Neural crest cell (in vitro differentiated cells): ENCODE measurements at places on chromosomes 3 and 15. TPM values are rescaled to one million over a fixed set of nuclear protein-coding genes. Genes with fewer than 3 reads are reported as not detected.

- no peaks in the 10 kb centered on the region for H3K27me3 ChIP-seq
- no peak overlapping the region for H3K4me3 ChIP-seq
- peaks cover 11% of the 10 kb centered on the region for H3K4me1 ChIP-seq
- H3K36me3 ChIP-seq = no peaks in the 10 kb centered on the region
- H3K27ac ChIP-seq = peak overlapping the region; percentile 75
Measured at GRCh38 chr3:105959851-105960250, 91.0 kb upstream of the CBLB start.

DNA sequence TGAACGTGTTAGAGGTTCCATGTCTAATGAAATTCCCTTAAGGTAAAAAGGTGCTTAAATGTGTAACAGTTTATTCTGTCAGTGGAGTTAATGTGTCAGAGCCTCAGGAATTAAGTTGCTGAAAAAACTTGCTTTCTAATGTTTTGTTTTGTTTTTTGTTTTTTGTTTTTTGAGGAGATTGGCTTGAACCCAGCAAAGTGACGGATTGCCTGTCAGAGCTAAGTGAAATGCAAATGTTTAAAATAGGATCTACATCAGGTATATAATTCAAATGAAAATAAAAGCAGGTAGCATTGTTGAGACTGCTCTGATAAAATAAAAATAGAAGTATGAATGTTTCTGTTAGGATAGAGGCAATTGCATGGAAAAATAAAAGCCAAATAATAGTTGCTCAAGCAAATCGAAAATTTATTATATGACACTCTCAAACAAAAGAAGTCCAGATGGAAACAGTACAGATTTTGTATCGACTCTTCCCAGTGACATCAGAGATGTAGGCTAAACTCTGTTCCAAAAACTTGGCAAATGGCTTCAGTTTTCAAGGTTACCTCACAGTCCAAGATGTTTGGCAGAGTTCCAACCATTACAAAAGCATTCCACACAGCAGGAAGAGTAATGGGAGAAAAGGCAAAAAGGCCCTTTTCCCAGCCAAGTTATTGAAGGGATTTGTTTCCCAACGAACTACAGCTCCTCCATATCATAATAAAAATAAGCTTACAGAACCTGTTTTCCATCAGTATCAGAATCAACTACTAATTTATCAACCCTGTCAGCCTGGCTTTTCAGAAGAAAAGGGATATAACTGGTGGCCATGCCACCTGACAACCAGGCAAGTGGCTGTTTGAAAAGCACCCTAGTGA is 291.0 kb downstream of the TBL1XR1 start:
- H3K36me3 ChIP-seq = no peaks in the 10 kb centered on the region
- H3K4me3 ChIP-seq = no peak overlapping the region
- no peak overlapping the region for H3K27ac ChIP-seq
- no peaks in the 10 kb centered on the region for H3K4me1 ChIP-seq
- no peak for DNase-seq

- no peaks in the 10 kb centered on the region for H3K36me3 ChIP-seq
- no peaks in the 10 kb centered on the region for H3K27me3 ChIP-seq
- DNase-seq = no peak
- no peak overlapping the region for H3K4me3 ChIP-seq
- H3K4me1 ChIP-seq = peaks cover 8% of the 10 kb centered on the region
Measured at GRCh38 chr3:12679468-12679867, 15.6 kb upstream of the RAF1 start.

DNA sequence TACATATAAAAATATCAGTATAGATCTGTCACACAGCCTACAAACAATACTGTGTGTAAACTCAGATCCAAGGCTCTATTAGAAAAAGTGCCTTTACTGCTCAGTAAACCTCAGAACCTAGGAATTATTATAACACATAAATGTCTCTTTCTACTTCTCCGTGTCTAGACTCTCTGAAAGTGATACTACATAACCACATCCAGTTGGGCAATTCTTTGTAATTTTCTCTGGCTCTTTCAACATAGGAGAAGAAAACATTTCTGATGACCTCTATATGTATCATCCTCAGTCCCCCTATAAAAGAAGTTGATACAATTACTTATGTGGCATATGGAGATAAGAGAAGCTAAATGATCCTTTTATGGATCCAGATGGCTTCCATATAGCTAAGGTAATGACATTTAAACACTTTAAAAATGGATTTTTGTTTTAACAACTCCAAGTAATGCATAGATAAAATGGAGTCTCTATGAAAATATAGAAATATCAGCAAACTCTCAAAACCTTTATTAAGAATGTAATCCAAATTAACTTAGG is 104.5 kb downstream of the LSAMP start:
- H3K27me3 ChIP-seq = no peaks in the 10 kb centered on the region
- peaks cover 5% of the 10 kb centered on the region for H3K4me1 ChIP-seq
- peaks cover 2% of the 10 kb centered on the region for H3K36me3 ChIP-seq
- H3K4me3 ChIP-seq = no peak overlapping the region

TBCCD1 gene
- 18.7 and 20.1 TPM in 2 replicates for total RNA-seq

DNA sequence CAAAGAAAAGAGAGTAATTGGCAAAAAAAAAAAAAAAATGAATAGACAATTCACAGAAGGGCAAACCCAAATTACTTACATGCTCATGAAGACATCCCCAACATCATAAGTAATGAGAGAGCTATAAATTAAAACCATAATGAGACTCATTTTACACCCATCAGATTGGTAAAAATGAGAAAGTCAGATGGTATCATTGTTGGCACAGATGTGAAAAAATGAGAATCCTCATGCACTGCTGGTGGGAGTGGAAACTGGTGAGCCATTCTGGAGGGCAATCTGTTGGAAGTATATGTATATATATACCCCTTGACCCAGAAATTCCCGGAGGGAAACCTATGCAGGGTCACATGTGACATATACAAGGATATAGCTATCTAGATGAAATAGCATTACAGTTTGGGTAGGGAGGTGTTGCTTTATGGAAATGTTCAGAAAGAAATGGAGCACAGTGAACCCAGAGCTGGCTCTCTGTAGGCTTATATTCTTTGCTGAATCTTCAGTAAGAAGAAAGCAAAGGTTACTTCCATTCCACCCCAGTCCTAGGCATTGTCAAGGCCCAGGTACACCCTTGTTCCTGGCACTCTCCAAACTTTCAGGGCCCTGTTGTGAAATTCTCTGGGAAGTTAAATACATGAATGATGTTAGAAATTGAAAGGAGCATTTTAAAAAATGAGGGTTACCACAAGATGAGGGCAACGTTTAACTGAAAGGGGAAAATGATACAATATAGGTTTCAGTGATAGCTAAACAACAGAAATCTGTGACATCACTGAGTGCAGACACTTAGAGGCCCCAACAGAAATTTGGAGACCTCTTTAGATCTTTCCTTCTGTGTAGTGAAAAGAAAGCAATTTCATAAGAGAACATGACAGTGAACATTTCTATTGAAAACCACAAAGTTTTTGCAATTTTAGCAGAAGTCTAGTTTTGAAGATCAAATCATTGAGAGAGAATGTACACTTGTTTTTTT is 132.7 kb upstream of the TPRG1 start:
- peak overlapping the region; percentile 11 for H3K27ac ChIP-seq
- DNase-seq = no peak
- no peaks in the 10 kb centered on the region for H3K4me1 ChIP-seq

CILP gene
- total RNA-seq = 0.12 and 0.14 TPM in 2 replicates
